ENCODE measurements at places on chromosomes 5 and 9. TPM values are rescaled to one million over a fixed set of nuclear protein-coding genes. Genes with fewer than 3 reads are reported as not detected.

GRCh38 chr5:4044881-4045280, 449.2 kb downstream of the IRX1 start:
- H3K4me3 ChIP-seq = no peak overlapping the region
- no peaks in the 10 kb centered on the region for H3K27me3 ChIP-seq
- no peak for DNase-seq

DNA sequence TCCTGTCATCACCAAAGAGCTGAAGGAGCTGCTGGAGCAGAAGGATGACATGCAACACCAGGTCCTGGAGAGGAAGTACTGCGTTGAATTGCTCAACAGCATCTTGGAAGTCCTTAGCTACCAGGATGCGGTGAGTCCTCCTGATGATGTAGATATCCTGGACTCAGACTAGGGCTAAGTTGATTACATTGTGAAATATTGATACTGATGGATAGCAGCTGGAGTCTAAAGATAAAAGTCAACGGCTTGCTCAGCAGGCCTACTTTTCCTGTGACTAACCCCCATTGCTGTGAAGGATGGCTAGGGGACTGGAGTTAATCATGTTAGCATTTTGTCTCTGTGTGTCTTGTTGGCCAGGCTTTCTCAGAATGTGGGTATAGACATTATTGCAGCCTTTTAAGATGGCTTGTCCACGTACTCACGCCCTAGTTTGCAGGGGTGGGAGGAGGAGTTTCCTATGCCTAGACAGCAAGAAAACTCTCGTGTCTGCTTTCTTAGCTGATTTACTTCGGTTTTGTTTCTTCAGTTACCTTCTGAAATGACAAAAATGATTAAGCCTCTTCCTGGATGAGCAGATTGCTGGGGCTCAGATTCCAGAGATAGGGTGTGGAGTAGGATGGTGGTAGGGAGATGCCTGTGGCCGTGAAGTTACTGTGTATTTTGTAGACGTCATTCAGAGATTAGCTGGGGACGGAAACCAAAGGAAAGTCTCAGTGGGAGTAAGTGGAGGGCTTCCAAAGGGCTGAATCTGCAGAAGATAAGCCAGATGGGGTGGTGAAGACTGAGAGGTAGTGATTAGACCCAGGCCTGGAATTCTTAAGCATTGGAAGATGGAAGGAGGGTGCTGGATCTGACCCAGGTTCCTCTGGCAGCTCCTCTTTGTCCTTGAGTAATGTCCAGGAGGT, 166.3 kb downstream of the DOCK2 start:
- H3K27me3 ChIP-seq = no peaks in the 10 kb centered on the region
- H3K27ac ChIP-seq = peak overlapping the region; percentile 57
- no peak overlapping the region for H3K4me3 ChIP-seq
- H3K4me1 ChIP-seq = peaks cover 32% of the 10 kb centered on the region
- no peaks in the 10 kb centered on the region for H3K36me3 ChIP-seq
- no peak for DNase-seq

GRCh38 chr5:148860599-148860998, 34.2 kb downstream of the ADRB2 start:
- H3K36me3 ChIP-seq = no peaks in the 10 kb centered on the region
- H3K4me3 ChIP-seq = no peak overlapping the region
- no peak overlapping the region for H3K27ac ChIP-seq
- no peak for DNase-seq
- H3K4me1 ChIP-seq = peaks cover 37% of the 10 kb centered on the region

GRCh38 chr5:44568519-44568918, 179.3 kb upstream of the FGF10 start:
- H3K4me3 ChIP-seq = no peak overlapping the region
- H3K36me3 ChIP-seq = no peaks in the 10 kb centered on the region
- no peak for DNase-seq
- H3K27ac ChIP-seq = no peak overlapping the region
- H3K4me1 ChIP-seq = no peaks in the 10 kb centered on the region

DNA sequence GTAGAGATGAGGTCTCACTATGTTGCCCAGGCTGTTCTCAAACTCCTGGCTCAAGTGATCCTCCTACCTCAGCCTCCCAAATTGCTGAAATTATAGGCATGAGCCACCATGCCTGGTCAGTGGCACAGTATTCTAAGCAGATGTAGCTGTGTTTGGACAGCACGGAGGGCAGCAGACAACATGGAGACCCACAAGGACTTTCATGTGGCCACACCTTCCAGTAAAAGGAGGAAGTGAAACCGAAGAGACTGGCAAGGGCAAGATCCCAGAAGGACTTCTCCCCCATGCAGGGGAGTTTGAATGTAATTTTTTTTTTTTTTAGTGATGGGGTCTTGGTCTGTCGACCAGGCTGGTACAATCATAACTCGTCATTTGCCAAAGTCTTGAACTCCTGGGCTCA, 172.2 kb downstream of the TRPM3 start:
- no peak overlapping the region for H3K27ac ChIP-seq
- H3K27me3 ChIP-seq = peaks cover 5% of the 10 kb centered on the region
- no peaks in the 10 kb centered on the region for H3K36me3 ChIP-seq
- DNase-seq = no peak
- H3K4me3 ChIP-seq = no peak overlapping the region
- H3K4me1 ChIP-seq = peaks cover 28% of the 10 kb centered on the region

GRCh38 chr9:38690574-38690973, 29.4 kb downstream of the FAM240B start:
- peaks cover 29% of the 10 kb centered on the region for H3K4me1 ChIP-seq
- H3K27ac ChIP-seq = no peak overlapping the region
- DNase-seq = no peak
- H3K27me3 ChIP-seq = no peaks in the 10 kb centered on the region
- no peak overlapping the region for H3K4me3 ChIP-seq

- peaks cover 1% of the 10 kb centered on the region for H3K36me3 ChIP-seq
- no peak overlapping the region for H3K27ac ChIP-seq
- DNase-seq = no peak
- H3K27me3 ChIP-seq = no peaks in the 10 kb centered on the region
- H3K4me3 ChIP-seq = no peak overlapping the region
Observed at GRCh38 chr9:138077126-138077525, 199.5 kb downstream of the CACNA1B start.

DNA sequence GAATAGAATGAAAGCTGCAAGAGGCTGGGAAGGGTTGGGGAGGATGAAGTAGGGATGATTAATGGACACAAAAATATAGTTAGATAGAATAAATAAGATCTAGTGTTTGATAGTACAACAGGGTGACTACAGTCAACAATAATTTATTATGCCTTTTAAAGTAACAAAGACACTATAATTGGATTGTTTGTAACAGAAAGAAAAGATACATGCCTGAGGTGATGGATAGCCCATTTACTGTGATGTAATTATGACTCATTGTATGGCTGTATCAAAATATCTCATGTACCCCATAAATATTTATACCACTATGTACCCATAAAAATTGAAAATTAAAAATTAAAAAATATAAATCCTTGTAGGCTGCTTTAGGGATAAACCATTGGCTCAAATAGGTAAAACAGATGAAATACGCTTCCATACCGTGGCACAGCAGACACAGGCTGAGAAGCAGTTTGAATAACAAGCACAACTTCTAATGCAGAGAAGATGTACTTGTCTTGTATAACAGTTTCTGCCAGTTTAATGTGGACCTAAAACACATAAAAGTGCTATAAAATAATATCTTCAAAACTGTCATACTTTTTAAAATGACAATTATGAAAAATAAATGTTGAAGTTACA, 34.9 kb downstream of the APBA1 start:
- DNase-seq = no peak
- H3K27ac ChIP-seq = peak overlapping the region; percentile 81
- H3K4me3 ChIP-seq = no peak overlapping the region
- peaks cover 1% of the 10 kb centered on the region for H3K36me3 ChIP-seq

GRCh38 chr5:112202694-112203093, 216.4 kb downstream of the EPB41L4A start:
- no peak for DNase-seq
- peaks cover 5% of the 10 kb centered on the region for H3K4me1 ChIP-seq

DNA sequence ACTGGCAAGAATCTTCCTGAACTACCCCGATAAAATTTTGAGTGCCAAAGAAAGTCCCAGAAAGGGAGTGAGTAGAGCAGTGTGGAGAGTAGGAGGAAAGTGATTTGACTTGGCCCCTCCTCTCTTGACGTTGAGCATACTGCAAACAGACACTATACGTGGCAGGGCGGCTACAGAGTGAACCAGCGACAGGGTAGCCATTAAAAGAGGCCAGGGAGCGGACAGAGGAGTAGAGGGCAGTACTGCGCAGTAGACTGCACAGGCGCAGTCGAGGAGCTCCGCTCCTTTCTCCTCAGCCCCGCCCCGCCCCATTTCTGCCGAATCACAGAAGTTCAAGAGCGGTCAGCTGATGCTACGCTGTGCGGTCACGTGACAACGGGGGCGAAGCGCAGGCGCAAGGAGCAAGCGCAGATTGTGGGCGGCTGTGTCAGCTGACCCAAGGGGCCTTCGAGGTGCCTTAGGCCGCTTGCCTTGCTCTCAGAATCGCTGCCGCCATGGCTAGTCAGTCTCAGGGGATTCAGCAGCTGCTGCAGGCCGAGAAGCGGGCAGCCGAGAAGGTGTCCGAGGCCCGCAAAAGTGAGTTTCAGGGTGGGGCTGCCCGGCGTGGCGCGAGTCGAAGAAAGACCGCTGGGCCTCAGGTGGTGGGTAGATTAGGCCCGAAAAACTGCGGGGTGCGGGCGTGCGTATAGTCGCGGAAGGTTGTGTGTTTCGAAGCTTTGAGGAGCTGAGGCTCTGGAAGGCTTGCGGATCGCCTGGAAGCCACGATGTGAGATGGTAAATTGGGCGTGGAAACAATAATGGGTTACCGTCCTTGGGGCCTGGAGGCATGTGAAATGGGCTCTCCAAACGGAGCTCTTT, at the start of gene ATP6V1G1:
TSS of gene ATP6V1G1 (plus strand) at position 425 of the 858 bp plus-strand sequence. CDS start at position 495, 70 bp downstream.
- H3K4me1 ChIP-seq = peaks cover 53% of the 10 kb centered on the region
- H3K4me3 ChIP-seq = peak within 1 kb of the TSS; percentile 97
- peak; percentile 100 for DNase-seq
- H3K27ac ChIP-seq = peak within 1 kb of the TSS; percentile 99

GRCh38 chr5:111983459-111983858, 226.5 kb upstream of the NREP start:
- H3K4me1 ChIP-seq = peaks cover 35% of the 10 kb centered on the region
- H3K27ac ChIP-seq = peak overlapping the region; percentile 37
- DNase-seq = no peak
- no peaks in the 10 kb centered on the region for H3K27me3 ChIP-seq
- H3K36me3 ChIP-seq = peaks cover 2% of the 10 kb centered on the region

- H3K36me3 ChIP-seq = peaks cover 40% of the 10 kb centered on the region
- DNase-seq = no peak
- no peak overlapping the region for H3K27ac ChIP-seq
- no peaks in the 10 kb centered on the region for H3K27me3 ChIP-seq
- H3K4me1 ChIP-seq = peaks cover 6% of the 10 kb centered on the region
Observed at GRCh38 chr5:16759147-16759773, 142.5 kb upstream of the RETREG1 start.

- H3K4me3 ChIP-seq = no peak overlapping the region
- no peaks in the 10 kb centered on the region for H3K27me3 ChIP-seq
- peak overlapping the region; percentile 45 for H3K27ac ChIP-seq
- DNase-seq = no peak
- no peaks in the 10 kb centered on the region for H3K36me3 ChIP-seq
Observed at GRCh38 chr5:33073881-33074327, 362.8 kb downstream of the NPR3 start.

GRCh38 chr9:18126831-18127498, 347.0 kb upstream of the ADAMTSL1 start:
- no peak overlapping the region for H3K4me3 ChIP-seq
- peak overlapping the region; percentile 30 for H3K27ac ChIP-seq
- H3K4me1 ChIP-seq = peaks cover 47% of the 10 kb centered on the region
- no peaks in the 10 kb centered on the region for H3K36me3 ChIP-seq

DNA sequence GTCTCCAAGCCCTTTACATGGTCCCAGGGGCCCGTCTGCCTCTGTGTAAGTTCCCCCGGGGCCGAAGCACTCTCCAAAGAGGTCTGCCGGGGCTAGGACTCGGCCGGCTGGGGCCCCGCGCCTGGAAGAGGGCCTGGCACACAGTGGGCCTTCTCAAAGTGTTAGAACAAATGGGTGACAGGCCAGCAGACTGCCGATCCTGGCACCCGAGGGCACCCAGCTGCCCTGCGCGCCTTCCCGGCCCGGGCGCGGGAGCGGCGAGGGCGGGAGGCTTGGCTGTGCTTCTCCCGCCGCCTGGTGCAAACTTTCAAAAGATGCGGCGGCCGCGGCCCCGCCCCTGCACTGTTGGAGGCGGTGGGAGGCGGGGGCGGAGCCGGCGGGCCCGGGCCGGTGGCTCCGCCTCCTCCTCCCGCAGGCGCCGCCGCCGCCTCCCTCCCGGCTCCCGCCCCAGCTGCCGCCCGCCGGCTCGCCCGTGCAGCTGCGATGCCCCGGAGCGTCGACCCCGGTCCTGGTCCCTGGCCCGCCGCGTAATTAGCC, at the start of gene NEURL1B:
TSS of gene NEURL1B (plus strand) at position 442 of the 537 bp plus-strand sequence. CDS start 144 bp downstream, outside the sequence.
- no peak for DNase-seq
- H3K27me3 ChIP-seq = peaks cover 3% of the 10 kb centered on the region
- no peak within 1 kb of the TSS for H3K27ac ChIP-seq
- H3K36me3 ChIP-seq = no peaks in the 10 kb centered on the region

The MAPK9 gene
- 31.1 TPM for total RNA-seq

The PCDHA13 gene
- total RNA-seq = 1.1 TPM

The OR1Q1 gene
- total RNA-seq = not detected

The SPINK1 gene
- not detected for total RNA-seq

The SOHLH1 gene
- total RNA-seq = not detected

The LHX6 gene
- not detected for total RNA-seq

The IL9 gene
- total RNA-seq = not detected

The SPINK4 gene
- total RNA-seq = not detected

The MCTP1 gene
- total RNA-seq = 1.4 TPM

The TICAM2 gene
- 4.0 TPM for total RNA-seq
